Stimulated activated CD4-positive, alpha-beta T cell treated with anti-CD3 and anti-CD28 coated beads, Interleukin-4, amount 100 ng/mL, for 48 hours (primary cell): ENCODE measurements at places on chromosomes 3 and 15.

- DNase-seq: no peak
Measured at GRCh38 chr3:129527262-129527661, 1.2 kb upstream of the RHO start.

DNA sequence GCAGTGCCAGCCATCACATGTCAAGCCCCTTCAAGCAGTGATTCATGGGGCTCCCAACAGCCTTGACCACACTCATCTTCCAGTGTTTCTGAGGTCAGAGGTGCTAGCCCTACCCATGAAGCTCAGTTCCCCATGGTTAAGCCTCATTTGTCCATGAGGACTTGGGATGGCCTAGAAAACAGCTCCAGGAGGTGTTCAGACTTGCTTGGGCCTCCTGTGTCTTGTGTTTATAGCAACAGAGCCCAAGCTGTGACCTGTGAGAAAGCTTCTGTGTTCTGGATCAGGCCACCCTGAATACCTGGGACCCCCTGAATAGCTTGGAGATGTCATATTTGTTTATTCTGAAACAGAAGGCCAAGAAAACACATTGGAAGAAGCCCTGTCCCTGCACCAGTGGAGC lies 36.7 kb downstream of the LARP6 start:
- DNase-seq: no peak

DNA sequence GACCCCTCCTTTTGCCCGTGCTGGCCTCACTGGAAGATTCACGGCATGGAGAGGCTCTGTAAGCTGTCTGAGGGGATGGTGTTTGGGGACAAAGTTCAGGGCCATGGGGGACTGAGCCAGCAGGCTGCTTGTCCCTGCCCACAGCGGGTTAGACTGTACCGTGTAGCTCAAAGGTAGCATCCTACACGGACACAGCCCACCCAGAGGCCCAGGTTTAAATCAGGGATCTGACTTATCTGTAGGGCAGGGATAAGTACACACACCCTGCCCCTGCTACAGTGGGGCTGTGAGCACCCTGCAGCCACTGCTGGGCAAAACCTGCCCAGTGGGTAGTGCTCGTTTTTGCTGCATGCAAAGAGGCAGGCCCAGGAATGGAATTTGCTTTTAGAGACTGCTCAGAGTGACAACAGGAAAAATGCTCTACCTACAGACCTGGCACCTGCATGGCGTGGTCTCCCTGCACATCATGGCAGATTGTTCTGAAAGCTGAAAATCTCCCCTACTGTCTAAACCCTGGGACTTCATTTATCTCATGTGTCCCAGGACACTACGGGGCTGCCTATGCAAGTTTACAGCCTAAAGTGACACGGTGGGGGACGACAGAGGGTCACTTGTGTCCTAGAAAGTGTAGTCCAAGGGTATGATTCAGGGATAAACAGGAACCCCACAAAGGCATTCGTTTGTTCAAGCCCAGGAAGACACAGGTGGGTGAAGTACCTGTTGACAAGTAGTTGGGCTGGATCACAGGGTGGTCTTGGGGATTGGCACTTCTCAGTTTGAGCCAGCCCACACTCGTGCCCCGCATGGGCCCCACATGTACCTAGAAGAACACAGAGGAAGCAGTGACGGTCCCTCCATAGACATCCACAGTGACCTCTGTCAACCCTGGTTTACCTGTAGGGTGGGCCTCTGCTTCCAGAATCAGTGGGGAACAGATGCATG lies 27.7 kb downstream of the CHDH start:
- DNase-seq: no peak

DNA sequence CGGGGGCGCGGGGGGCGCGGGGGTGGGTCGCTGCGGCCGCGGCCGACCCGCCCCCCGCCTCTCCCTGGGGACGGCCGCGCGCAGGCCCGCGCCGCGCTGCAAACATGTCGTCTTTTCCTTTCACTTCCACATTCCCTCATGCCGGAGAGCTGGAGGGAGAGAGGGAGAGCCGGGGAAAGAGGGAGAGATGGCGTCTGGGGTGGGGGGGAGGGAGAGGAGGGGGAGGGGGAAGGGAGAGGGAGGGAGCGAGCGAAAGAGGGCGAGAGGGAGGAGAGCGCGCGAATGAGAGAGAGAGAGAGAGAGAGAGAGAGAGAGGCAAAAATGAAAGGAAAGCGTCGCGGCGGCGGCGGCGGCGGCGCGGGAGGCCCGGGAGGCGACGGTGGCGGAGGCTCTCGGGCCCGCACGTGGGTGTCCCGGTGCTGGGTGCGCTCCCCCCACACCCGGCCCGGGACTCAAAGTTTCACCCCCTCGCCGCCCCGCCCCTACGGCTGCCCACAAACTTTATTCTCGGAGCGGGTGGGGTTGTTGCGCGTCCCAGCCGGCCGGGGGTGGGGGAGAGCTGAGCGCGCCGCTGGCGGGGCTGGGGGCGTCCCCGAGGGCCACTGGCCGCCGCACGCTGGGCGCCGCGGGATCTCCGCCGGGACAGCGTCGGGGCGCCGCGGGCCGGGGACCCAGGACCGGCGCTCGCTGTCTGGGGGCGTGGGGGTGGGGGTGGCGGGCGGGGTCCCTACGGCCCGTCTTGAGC lies 731 bp downstream of the ZNF710 start:
- DNase-seq: peak; percentile 59

- DNase-seq: no peak
Measured at GRCh38 chr15:100714749-100715342, 112.5 kb downstream of the ASB7 start.

- no peak for DNase-seq
Measured at GRCh38 chr3:46850468-46850779, 12.8 kb downstream of the MYL3 start.

DNA sequence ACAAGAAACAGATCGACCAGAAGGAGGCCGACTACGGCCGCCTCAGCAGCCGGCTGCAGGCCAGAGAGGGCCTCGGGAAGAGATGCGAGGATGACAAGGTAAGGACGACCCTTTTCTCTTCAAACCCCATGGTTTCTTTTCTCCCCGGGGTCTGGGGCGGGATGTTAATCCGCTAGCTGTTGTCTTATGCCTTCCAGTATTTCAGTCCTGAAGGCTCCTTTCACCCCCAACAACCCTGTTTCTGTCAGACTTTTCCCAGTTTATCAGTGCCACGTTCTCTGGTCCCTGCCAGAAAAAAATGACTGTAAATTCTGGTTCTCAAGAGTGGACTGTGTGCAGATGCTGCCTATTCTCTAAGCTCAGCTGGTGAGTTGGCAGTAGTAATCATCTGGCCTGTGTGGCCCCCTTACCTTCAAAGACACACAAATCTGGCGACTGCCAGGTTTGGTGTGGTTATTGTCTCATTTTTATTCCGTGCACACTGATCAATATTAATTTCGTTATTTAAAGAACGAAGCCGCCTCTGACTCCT lies 806 bp downstream of the GOLM2 start:
- DNase-seq: no peak

- no peak for DNase-seq
Measured at GRCh38 chr3:47024932-47025331, 45.5 kb downstream of the NBEAL2 start.

GRCh38 chr3:129412542-129413198 lies 15.8 kb downstream of the EFCAB12 start:
- DNase-seq: no peak
